Calu3 (cell line): ENCODE measurements at places on chromosomes 16 and 17.

- peak; percentile 13 for DNase-seq
Measured at GRCh38 chr17:21019976-21020586, 22.7 kb downstream of the USP22 start.

DNA sequence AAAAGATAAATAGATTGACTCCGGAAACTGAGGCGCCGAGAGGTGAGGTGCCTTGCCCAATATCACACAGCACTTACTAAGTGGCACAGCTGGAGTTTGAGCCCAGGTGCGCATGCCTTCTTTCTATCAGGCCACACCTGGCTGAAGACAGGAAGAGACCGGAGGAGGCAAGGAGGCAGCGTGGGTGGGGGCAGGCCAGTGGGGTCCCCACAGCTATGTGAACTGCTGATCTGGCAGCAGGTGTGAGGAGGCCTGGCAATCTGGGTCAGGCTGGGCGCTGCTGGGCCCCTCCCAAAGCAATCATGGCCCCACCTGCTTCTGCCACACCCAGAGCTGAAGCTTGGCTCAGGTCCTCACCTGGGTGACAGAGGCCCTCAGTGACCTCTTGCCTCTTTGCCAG is 1.9 kb upstream of the GDPD3 start:
- DNase-seq, result peak; percentile 42

DNA sequence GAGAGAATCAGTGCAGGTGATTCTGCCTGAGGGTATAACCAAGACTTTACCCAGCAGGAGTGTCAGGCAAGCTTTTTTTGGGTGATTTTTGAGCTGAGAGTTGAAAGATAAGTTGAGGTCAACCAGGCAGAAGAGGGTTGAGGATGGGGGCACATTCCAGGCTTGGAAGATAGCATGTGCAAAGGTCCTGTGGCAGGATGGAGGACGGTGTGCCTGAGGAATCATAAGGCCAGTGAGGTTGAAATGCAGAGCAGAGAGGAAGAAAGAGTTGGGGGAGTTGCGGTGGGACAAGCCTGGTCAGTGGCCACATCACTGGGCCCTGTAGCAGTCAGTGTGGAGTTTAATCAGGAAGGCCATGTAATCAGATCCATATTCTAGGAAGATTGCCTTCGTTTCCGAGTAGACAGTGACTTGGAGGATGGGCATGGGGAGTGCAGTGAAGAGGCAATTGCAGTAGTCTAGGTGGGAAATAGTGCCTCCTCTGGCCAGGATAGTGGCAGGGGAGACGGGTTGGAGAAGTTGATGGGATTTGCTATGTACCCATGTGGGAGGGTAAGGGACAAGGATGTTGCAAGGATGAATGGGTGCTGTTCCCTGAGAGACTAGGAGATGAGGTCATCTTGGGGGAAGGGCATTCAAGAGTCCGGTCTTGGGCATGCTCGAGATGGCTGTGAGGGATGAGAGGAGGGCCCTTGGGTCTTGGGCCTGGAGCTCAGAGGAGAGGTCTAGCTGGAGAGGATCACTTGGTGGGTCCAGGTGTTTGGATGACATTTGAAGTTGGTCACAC is 3.9 kb downstream of the PLEKHG4 start:
- no peak for DNase-seq

DNA sequence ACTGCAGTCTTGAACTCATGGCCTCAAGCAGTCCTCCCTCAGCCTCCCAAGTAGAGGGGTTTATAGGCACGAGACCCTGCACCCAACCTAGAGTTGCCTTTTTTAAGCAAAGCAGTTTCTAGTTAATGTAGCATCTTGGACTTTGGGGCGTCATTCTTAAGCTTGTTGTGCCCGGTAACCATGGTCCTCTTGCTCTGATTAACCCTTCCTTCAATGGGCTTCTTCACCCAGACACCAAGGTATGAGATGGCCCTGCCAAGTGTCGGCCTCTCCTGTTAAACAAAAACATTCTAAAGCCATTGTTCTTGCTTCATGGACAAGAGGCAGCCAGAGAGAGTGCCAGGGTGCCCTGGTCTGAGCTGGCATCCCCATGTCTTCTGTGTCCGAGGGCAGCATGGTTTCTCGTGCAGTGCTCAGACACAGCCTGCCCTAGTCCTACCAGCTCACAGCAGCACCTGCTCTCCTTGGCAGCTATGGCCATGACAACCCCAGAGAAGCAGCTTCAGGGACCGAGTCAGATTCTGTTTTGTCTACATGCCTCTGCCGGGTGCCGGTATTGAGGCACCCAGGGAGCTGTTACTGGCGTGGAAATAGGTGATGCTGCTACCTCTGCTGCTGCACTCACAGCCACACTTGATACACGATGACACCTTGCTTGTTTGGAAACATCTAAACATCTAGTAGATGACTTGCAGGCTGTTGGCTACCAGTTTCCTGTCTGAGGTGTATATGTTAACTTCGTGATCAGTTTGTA is 3.3 kb downstream of the RPL13 start:
- no peak for DNase-seq

DNA sequence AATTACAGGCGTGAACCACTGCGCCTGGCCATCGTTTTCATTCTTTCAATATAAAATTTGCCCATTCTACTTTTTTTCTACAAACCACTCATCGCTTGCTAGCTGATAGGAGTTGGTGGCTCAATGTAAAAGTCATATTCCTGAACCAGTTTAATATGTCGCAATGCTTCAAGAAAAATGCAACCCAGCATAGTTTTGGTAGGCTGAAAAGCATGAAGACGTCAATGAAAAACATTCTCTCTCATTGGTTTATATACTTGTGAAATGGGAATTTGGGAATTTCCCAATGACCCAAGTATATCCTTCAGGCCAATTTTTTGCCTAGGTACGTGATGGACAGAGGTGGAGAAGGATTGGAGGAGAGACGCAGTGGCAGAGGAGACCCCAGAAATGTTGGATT is 26.9 kb downstream of the USP43 start:
- DNase-seq, result no peak

DNA sequence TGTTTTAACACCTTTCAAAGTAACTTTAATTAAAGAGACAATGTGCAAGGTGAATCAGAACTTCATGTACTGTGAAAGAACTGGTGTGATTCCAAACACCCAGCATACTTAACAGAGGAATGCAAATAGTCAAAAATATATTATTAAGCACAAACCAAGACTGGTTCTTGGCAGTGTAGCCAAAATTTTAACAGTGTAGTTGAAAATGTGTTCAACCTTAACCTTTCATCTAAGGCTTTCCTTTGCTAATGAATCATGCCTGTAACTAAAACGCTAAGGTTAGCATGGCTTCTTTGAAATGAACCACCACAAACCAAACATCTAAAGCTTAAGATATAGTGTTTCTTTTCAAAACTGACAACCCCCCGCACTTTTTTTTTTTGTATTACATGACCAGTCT is 146.3 kb upstream of the AXIN2 start:
- DNase-seq, result no peak

- DNase-seq, result peak; percentile 24
Measured at GRCh38 chr17:9959377-9959981, 54.4 kb upstream of the RCVRN start.

- DNase-seq, result no peak
Measured at GRCh38 chr17:14468858-14469257, 168.0 kb downstream of the HS3ST3B1 start.

DNA sequence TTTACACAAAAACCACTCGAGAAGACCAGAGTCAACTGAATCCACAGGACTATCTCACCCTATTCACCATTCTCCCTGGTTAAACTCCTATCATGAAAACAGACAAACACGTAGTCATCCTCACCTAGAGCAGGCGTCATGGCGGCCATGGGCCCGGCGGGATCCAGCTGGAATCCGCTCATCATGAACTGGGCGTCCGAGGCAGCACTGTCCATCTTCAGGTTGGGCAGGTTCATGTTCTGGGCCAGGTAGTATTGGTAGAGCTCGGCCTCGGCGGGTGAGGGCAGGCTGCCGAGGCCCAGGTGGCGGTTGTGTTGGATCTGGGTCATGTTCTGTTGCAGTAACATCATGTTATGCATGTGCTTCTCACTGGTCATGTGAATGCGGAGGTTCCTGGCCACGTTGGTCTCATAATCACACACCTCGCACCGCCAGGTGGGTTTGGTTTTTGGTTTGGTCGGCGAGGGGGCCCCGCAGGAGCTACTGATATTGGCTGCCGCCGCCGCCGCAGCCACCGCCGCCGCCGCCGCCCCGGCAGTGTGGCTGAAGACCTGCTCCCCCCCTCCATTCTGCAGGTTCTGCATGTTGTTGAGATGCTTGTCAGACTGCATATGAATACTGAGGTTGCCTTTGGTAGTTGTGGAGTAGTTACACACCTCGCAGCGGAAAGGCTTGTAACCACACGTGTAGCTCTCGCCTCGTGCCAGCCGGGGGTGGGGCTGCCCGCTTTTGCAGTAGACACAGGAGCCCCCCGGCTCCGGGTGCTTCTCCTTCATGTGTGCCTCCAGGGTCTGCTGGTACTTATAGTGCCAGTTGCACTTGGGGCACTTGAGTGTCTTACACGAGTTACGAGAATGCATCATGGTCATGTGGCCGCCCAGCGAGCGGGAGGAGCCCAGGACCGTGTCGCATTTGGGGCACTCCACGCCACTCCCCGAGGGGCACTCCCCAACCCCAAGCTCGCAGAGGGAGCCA is 90.3 kb downstream of the ZFHX3 start:
- no peak for DNase-seq

DNA sequence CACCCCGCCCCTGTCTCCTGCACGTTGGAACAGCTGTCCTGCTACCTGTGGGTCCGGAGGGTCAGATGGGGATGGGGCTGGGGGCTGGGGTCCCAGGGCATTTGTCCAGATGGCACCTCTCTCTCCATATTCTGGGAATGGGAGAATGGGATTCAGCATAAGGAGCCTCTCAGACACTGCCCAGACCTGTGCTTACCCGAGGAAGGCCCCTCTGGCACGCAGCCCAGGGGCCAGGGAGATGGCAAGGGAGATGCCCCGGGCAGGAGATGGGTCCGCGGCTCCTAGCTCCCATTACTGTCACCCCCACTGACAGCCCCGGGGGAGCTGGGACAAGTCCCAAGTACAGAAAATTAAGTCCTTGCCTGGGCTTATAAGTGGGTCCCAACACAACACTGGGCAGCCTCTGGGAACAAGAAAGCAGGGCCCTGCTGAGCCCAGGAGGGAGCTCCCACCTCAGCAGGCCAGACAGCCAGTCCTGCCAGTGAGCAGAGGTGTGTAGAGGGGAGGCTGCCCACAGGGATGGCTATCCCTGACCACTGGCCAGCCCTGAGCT is 1.8 kb downstream of the VASN start:
- DNase-seq, result peak; percentile 37

DNA sequence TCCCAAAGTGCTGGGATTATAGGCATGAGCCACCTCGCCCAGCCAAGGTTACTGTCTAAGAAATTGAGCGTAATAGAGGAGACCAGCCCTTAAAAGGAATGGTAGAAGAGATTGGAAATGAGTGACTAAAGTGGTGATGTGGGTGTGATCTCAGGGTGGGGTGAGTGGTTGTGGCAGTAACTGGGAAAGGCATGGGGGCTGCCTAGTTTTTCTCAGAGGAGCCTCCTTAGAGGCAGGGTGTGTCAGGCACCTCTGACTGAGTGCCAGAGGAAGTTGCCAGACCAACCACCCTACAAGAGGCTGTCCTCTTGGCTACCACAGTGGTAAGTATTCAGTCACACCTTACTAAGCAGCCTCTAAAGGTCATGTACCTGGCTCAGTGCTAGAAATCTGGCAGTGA is 8.9 kb downstream of the DUS2 start:
- DNase-seq, result peak; percentile 48

GRCh38 chr16:4372578-4373355 is 1.1 kb downstream of the VASN start:
- DNase-seq, result peak; percentile 52

DNA sequence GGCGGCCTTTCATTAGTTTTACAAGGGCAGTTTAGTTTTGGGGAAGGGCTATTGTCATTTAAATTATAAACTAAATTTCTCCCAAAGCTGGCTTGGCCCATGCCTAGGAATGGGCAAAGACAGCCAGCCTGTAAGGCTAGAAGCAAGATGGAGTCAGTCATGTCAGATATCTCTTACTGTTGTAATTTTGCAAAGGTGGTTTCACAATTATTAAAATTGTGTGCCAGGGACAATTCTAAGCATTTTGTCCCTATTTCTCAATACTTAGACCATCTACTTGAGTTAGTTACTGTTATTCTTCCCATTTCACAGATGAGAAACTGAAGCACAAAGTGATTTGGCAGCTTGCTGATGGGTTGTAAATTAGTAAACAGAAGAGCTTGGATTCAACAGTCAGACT is 467.7 kb upstream of the GOT2 start:
- DNase-seq, result no peak

DNA sequence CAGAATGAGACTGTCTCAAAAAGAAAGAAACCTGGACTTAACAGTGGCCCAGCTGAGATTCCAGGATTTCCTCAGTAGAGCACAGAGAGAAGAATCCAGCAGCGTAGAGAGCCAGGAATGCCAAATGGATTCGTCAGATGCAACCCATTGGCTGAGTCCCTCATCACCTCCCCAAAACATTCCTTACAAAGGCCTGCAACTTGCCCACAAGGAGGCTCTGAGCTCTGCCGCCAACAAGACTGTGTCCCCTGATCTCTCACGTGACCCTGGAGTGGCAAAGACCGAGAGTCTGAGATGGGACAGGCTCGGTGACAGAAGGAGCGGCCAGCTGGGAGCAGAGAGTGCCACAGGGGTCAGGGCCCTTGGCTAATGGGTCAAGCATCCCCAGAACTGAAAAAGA is 6.9 kb upstream of the CHMP6 start:
- no peak for DNase-seq

GRCh38 chr17:37488607-37489196 is 989 bp upstream of the DUSP14 start:
- peak; percentile 99 for DNase-seq

- no peak for DNase-seq
Measured at GRCh38 chr16:65739518-65739917, 617.7 kb upstream of the CDH11 start.

DNA sequence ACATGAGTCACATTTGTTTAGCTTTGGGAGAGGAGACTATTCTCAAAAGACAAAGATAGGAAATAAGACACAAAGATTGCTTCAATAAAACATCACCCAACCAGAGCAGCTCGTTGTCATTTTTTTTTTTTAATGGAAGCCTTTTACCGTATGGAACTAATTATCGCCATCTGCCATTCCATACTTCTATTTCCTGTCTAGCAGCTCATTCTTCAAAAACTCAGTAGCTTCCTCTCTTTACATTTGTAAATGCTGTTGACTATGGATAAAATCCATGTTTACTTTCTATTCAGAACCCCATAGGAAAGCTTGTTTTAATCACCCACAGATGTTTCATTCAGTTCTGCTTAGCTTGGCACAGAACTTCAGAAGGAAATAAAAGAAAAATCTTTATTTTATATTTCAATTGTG is 110.0 kb upstream of the PSMD7 start:
- no peak for DNase-seq

GRCh38 chr16:84864326-84864955 is 44.7 kb downstream of the CRISPLD2 start:
- DNase-seq, result no peak

- DNase-seq, result peak; percentile 65
Measured at GRCh38 chr17:76968707-76969597, 100.7 kb downstream of the MGAT5B start.

DNA sequence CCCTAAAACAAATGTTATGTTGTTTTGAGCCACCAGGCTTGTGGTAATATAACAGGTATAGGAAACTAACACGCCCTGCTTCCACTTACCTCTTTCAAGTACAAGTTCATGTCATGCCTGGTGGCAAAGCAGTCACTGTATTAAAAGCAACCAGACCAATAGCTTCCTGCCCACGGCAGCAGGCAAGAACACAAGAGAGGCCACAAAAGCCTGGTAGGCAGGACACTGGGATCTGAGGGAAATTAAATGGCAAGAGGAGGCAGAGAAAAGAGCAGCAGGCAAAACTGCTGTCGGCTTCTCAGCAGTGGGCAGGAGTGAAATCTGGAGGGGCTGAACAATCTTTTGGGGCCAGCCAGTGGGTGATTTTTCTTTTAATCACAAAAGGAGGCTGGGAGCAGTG is 2.2 kb downstream of the CYTH1 start:
- no peak for DNase-seq

- DNase-seq, result no peak
Measured at GRCh38 chr17:71464241-71464640, 656.6 kb upstream of the SOX9 start.
